Uterus (tissue), 4 donors: ENCODE measurements at places on chromosomes 4 and X. TPM values are rescaled to one million over a fixed set of nuclear protein-coding genes. Genes with fewer than 3 reads are reported as not detected.

CXCR3 gene
- total RNA-seq = not detected

EVC gene
- total RNA-seq = 37.9 TPM

PF4V1 gene
- not detected for total RNA-seq

NR3C2 gene
- 14.6 TPM for total RNA-seq

ACE2 gene
- not detected for total RNA-seq

IQSEC2 gene
- 4.1 TPM for total RNA-seq

DRP2 gene
- total RNA-seq = 0.29 TPM

ADAMTS3 gene
- 16.8 TPM for total RNA-seq

PPP4R3C gene
- not detected for total RNA-seq

CNOT6L gene
- total RNA-seq = 33.8 TPM

SYP gene
- 2.0 TPM for total RNA-seq

SUPT20HL1 gene
- not detected for total RNA-seq

PCDH11X gene
- 6.8 TPM for total RNA-seq

DNA sequence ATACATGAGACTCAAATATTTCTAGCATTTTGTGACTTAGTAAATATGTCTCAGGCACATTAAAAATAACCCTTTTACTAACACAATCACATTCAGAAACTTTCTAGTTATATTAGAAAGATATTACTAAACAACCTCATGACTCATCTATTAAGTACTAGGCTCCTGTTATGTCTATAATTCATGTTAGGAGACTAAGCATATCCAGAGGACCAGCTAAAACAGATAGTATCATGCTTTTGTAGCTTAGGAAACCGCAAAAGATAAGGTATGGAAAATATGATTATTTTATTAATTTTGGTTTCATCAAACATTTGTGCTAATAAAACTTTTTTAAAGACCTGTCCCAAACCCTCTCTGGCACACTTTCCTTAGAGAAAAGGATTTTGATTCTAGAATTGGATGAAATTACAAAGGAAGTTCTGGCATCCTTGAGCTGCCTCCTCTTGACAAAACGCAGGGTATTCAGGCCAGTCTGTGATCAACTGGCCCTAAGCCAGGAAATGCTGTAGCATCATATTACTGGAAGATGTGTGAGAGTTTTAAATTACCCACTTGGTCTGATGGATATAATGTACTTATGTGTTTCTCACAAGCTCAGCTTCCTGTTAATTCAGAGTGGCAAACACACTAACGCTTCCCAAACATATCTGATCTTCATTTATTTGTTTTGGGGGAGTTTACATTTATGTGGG lies 60.4 kb downstream of the NRK start:
- DNase-seq = no peak

DNA sequence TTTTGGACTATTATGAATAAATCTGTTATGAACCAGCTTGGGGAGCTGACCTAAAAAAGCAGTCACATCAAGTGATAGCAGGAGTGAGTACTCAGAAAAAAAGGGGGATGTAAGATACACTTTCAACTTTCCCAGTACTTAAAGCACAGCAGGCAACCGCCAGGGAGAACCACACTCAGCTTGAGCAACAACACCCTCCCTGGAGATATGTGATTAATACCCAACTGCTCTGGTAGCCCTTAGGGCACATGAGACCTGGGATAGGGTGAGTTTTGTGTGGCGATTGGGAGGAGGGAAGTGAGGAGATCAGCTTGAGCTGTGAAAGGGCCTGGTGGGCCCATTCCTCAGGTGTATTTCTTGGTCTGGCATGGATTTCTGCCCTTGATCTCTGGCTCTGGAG lies 220.3 kb upstream of the SFRP2 start:
- DNase-seq = no peak

DNA sequence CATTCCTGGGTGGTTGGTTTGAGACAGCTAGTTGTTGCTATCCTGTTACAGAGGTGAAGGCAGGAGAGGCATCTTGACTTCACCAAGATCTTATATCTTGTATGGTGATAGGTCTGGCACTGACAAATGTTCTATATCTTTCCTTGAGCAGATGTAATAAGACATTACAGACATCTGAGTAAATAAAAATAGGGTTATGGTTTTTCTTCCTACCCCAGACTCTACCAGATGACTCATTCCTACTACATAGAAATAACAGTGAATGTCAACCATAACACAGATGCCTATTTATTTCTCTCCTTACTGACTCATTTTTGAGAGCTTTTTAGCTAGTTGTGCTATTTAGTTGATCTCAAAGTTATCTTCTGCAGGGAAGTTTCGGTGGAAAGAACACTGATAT lies 21.9 kb downstream of the HNRNPH2 start:
- DNase-seq = no peak

- no peak for DNase-seq
Observed at GRCh38 chr4:34432706-34433105, 1811.6 kb downstream of the ARAP2 start.

- no peak for DNase-seq
Observed at GRCh38 chr4:42235304-42236021, 83.0 kb upstream of the BEND4 start.

DNA sequence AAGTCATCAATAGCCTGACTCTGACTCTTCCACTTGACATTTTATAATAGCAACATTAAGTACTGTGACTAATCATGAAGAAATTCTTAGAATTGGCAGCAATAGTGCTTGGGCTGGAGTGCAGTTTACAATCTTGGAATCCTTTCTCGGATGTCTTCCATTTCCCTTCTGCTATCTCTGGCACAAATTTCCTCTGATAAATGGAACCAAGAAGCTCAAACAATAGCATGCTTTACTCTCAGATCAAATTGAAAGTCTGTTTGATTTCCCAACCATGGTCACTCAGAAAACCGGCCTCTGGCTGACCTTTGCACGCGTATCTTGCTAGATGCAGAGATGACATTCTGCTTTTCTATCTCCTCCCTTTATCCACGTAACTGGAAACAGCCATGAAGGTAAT lies 99.0 kb upstream of the SPANXC start:
- no peak for DNase-seq

GRCh38 chr4:25799522-25799921 lies 63.3 kb downstream of the SEL1L3 start:
- DNase-seq = no peak

GRCh38 chr4:66574145-66574978 lies 904.1 kb upstream of the EPHA5 start:
- DNase-seq = no peak

- no peak for DNase-seq
Observed at GRCh38 chr4:22410645-22411247, 105.1 kb downstream of the ADGRA3 start.

- no peak for DNase-seq
Observed at GRCh38 chrX:49250578-49250977, 13.9 kb downstream of the FOXP3 start.

- DNase-seq = no peak
Observed at GRCh38 chrX:15814771-15815365, 24.6 kb downstream of the ZRSR2 start.

DNA sequence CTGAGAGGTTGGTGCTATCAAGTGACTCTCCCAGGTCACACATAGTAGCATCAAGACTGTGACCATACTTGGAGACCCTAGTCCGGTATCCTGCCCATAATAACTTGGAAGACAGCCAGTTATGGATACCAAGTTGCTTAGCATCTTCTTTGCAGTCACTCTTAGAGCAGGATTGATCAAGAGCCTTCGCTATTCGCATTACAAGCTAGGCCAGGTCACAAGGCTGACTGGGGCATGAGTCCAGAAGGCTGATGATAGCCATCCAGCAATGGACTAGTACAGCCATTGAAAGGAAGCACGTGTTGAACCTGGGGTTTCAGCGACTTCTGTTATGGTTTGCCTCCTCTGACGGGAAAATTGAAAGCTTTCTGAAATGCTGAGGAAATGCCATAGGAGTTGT lies 157.6 kb downstream of the POLA1 start:
- no peak for DNase-seq

DNA sequence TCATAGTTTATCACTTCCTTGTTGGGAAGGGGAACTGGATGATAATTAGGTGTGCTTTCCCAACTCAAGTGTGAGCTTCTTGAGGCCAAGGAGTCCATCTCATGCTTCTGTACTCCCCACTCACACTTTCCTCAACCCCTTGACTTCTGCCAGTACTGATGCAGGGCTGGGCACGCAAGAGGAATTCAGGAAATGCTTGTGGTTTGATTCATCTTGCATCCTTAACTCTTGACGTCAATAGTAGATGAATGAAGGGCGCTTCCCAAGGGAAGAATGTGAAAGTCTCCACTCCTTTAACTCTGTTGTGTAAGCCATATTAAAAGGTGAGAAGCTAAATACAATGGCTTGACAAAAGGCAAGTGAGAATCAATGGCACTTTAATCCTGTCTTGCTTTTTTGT lies 101.8 kb downstream of the AGTR2 start:
- DNase-seq = no peak

DNA sequence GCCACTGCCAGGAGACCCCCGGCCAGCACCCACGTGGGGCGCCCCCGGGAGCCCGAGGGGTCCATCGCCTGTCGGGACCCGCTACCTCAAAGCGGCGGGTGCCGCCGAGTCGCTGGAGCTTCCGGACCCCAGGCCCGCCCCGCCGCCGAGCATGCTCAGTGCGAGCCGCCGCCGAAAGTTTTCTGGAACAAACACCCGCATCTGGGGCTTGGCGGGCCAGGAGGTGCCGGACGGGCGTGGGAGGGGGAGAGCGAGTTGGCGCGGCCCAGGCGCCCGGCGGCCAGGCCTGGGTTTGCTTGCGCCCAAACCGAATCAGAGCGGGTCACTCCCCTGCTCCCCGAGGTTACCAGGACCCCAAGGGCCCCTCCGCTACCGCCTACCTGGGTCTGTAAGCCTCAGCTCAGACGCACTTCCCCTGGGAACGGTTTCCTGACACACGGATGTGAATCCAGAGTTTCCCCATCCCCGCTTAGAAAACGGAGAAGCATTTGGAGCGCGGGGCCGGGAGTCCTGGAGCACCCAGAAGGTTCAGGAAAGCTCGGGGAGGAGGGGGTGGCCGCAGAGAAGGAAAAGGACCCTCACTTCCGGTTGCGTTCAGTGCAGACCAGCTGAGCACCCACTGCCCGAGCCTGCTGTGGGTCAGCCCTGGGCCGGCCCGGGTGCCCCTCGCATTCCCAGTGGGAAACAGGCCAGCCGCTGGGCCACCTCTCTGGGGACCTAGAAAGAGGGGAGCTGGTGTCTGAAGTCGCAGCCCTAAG lies at the start of gene EVC2:
Gene EVC2, minus strand, starts transcription at position 111 of the 758 bp plus-strand sequence. Its CDS starts 46 bp downstream, at position 65.
- DNase-seq = peak; percentile 82

GRCh38 chrX:70553516-70553915 lies 108.9 kb downstream of the DLG3 start:
- DNase-seq = no peak

DNA sequence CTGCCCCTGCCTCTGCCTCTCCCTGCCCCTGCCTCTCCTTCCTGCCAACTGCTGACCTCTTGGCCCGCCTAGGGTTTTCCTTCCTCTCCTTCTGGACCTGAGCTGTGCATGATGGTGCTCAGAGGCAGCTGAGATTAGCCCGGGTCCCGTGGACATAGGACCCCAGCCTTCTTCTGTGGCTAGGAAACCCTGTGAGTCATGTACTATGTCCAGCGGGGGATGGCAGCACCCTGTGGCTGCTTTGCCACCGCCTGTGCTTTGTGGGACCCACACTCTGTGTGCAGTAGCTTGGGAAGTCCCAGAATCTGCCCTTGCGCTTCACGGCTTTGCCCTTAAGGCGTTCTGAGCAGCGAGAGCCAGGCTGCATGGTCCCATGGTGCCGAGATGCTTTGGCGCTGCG lies 105.5 kb upstream of the PSAPL1 start:
- DNase-seq = no peak

GRCh38 chr4:152258804-152259708 lies 276.8 kb downstream of the FBXW7 start:
- no peak for DNase-seq

- no peak for DNase-seq
Observed at GRCh38 chrX:143669395-143669794, 33.5 kb upstream of the SLITRK4 start.

GRCh38 chr4:73901031-73901430 lies 31.8 kb downstream of the CXCL1 start:
- DNase-seq = no peak

DNA sequence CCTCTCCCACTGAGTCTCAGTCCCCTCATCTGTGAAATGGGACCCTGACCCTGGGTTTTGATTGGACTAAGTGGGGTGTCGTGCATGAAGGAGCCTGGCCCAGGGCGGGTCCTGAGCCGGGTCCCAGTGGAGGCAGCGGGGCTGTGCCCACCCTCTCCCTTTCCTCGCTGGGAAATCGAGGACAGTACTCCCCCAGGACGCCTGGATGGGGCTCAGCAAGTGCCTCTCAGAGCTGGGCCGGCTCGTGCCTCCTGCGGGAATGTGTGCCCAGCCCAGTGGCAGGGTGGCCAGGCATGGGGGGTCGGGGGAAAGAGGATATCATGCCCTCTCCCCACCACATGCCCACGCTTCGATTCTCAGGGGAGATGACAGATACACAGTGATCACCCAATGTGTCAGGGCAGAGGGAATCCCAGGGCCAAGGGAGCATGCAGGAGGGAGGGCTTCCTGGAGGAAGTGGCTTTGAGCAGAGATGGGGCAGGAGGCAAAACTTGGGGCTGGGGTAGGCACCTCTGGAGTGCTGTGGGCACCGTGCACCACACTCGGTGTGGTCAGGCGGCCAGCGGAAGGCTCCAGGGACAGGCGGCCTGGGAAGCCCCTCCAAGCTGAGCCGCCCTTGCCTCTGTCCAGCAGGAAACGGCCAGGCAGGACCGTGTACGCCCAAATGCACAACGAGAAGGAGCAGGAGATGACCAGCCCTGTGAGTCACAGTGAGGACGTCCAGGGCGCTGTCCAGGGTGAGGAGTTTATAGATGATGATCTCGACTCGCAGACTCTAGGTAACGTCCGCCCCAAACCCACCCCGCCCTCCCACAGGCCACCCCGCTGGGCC lies 203.0 kb downstream of the AFAP1 start:
- DNase-seq = no peak

DNA sequence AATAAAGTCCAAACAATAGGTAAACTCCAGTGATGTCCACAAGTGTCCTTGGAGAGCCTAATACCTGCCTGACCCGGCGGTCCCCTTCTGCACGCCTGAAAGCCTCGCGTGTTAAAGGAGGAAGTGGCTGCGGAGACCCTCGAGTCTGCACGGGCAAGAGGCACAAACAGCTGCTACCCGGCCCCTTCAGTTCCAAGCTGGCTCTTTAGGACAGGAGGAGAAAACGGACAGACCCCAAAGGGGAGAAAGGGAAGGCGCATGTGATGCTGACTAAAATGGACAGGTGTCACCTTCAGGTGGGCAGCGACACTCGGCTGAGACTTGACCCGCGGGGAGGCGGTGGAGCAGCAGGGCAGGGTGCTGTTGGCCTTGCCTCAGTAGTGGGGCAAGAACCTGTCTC lies 102.7 kb upstream of the TENM3 start:
- no peak for DNase-seq

- DNase-seq = no peak
Observed at GRCh38 chrX:10811111-10811510, 190.7 kb upstream of the MID1 start.

- no peak for DNase-seq
Observed at GRCh38 chr4:4430492-4431195, 43.7 kb downstream of the NSG1 start.

GRCh38 chrX:50000937-50001542 lies 78.6 kb downstream of the CLCN5 start:
- DNase-seq = no peak

- no peak for DNase-seq
Observed at GRCh38 chr4:57078685-57079521, 31.3 kb downstream of the IGFBP7 start.
